Brain microvascular endothelial cell (primary cell): ENCODE measurements at places on chromosomes 7 and 10.

- DNase-seq = no peak
Measured at GRCh38 chr7:25255611-25256332, 27.5 kb upstream of the NPVF start.

- DNase-seq = no peak
Measured at GRCh38 chr7:73823257-73823656, 7.5 kb upstream of the CLDN4 start.

DNA sequence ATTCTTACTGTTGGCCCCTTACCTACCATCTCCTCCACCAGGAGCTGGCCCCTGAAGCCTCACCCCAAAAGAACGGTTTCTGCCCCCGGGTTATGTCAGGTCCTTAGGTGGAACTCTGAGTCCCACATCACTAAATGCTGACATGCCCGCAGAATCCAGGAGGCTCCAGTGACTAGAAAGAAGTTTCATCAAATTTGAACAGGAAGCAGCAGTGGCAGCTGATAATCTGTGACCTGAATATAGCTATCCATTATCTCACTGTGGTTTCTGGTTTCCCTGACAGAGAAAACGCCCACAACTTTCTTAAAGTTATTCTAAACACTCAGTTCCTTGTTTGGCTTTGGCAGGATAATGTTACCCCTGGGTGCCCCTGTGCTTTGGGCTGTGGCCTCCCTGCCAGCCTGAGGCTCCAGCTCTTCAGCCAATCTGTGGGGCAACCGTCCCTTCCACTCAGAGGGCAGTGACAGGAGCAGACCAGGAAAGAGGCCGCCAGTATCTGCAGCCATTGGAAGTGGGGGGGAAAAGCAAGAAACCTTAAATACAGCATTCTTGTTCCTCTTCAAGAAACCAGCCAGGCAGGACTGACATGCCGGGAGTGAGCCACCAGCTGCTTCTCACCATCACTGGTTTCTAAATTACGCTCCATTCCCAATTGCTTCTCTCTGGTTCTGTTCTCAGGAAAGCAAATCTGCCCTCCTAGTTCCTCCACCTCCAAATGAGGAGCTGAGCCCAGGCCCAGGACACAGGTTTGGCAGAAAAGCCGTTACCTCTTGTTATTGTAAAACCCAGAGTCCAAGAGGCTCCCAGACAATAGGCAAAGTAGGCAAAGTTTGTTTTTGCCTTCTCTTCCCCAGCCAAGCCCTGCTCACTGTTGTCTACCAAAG lies 41.2 kb upstream of the VCL start:
- DNase-seq = peak; percentile 27

GRCh38 chr10:14381475-14381874 lies 50.8 kb upstream of the FRMD4A start:
- DNase-seq = no peak

- DNase-seq = no peak
Measured at GRCh38 chr10:132163278-132163765, 23.4 kb upstream of the DPYSL4 start.

GRCh38 chr7:47795631-47796030 lies 152.6 kb downstream of the PKD1L1 start:
- DNase-seq = peak; percentile 75

- no peak for DNase-seq
Measured at GRCh38 chr10:49389361-49389933, 6.4 kb downstream of the DRGX start.

GRCh38 chr10:60797200-60797599 lies 18.9 kb downstream of the CDK1 start:
- DNase-seq = no peak

- no peak for DNase-seq
Measured at GRCh38 chr10:86940677-86941076, 16.7 kb downstream of the MMRN2 start.

GRCh38 chr7:115356139-115356746 lies 434.3 kb downstream of the MDFIC start:
- DNase-seq = no peak

DNA sequence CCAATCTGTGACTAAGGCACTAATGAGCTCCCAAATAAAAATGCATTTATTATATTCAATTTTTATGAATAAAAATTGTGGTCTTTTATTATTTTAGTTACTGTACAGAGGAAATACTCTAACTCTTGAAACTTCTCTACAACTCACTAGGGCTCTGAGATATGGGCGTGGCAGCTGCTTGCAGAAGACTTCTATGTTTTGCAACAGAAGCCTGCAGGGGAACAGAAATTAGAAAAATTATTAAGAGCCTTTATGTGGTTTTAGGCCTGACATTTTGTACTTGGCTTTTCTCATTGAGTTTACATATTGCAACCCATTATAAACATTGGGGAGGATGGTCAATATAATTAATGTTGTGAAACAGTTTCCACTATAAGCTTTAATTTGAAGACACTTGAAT lies 581.4 kb downstream of the TNS3 start:
- no peak for DNase-seq

DNA sequence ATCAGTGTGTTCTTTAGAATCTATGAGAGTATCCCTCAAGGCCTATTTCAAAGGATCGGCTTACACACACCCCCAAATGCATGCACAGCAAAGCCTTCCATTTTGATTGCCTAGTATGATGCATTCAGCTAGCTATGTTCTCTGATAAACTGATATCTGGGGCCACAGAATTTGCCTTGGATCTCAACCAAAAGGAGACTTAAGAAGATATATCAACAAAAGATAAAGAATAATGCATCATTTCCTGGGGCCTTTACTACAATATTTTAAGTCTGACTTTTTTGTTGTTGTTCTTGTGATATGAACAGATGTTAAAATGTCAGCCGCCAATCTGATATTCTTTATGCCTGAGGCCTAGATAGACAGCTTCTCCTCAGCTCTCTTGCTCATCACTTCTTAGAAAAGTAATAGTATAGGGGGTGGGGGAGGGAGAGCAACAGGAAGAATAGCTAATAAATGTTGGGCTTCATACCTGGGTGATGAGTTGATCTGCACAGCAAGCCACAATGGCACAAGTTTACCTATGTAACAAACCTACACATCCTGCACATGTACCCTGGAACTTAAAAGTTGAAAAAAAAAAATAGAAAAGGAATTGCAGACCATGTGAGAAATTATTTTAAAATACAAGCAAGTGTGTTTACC lies 792.9 kb upstream of the GHITM start:
- peak; percentile 39 for DNase-seq

DNA sequence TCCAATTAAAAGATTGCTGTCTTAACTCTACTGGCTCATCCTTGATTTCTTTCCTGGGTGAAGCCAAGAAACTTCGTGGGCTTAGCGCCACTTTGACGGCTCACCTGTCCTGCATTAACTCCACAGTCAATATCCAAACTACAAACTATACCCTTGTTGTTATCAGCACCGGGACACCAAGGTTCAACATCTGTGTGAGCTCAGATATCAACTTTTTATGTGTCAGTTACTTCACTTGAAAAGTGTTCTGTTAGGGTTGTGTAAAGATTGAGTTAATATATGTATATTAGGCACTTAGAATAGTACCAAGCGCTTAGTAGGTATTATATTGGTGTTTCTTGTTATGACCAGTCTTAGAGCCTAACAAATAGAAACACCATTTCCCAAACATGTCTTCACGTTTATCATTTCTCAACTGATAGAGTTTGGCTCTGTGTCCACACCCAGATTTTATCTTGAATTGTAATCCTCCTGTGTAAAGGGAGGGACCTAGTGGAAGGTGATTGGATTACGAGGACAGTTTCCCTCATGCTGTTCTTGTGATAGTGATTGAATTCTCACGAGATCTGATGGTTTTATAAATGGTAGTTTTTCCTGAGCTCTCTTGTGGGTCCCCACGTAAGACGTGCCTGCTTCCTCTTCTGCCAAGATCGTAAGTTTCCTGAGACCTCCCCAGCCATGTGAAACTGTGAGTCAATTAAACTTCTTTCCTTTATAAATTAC lies 19.0 kb upstream of the ST8SIA6 start:
- DNase-seq = no peak

DNA sequence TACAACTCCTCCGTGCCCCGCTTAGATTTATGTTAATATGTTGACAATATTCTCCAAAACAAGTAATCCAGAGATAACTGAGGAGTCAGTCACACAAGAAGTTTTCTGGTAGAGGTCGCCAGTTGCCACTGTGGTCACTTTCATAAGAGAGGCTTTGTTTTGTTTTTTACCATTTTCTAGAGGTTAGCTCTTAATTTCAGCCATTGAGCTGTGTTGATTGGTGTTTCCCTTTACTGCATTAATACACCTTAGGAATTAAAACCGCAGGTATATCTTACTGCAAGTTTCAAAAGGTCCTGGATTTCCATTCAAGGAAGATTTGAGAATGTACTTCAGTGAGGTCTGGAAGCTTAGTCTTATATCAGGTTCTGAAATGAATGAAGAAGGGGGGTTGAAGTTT lies 3.5 kb downstream of the BMI1 start:
- no peak for DNase-seq

GRCh38 chr10:22825841-22826240 lies 102.0 kb upstream of the ARMC3 start:
- no peak for DNase-seq

DNA sequence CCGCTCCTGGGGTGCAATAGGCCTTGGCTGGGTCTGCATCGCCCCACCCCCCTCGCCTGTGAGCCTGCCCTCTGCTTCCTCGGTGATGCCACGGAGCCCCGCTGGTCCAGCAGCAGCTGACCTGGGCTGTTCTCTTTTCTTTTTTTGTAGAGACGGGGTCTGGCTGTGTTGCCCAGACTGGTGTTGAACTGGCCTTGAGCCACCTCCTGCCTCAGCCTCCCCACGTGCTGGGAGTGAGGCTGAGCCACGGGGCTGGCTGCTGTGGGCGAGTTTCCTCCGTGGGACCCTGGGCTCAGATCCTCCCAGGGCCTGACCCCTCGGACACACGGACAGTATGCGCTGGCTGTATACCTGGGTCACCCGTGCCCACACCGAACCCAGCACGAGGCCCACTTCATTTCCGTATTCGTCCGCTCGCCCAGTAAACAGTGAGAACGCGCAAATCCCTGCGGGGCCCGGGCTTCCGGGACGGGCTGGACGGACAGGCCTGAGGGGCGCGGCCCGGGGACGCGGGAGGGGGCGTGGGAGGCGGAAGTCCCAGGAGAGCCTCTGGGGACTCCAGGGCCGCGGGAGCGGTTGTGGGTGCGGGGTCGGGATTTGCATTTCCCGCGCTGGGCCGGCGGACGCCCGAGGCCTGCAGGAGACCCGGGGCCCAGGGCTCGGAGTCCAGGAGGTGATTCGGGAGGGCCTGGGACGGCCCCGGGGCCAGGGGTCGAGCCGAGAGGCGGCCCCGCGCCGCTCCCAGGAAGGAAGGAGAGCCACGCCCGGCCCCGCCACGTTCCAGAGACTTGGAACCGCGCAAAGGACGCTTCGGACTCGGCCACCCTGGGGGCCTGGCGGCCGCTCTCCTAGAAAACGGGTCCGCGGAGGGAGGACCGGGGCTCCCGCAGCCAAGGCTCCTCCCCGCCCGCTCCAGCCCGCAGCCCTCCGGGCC lies 57.7 kb upstream of the DNAJB6 start:
- no peak for DNase-seq

GRCh38 chr10:85575441-85575840 lies 791.2 kb downstream of the GRID1 start:
- DNase-seq = no peak

DNA sequence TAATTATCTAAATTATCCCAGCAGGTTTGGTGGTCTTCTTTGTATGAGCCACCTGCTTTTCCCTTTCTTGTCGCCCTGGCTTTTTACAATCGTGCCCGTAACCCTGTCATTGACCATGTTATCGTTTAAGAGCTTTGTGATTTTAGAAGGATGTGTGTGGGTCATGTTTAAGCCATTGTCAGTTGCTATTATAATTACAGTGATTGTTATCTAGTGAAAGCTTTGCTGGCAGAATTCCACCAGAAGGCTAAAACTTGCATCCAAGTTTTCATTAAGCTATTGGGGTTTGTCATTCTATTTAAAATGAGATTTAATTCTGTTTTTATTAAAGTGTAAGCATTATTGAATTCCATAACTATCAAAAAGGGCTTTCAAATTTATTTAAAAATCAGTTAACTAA lies 354.2 kb upstream of the TMEM229A start:
- no peak for DNase-seq

DNA sequence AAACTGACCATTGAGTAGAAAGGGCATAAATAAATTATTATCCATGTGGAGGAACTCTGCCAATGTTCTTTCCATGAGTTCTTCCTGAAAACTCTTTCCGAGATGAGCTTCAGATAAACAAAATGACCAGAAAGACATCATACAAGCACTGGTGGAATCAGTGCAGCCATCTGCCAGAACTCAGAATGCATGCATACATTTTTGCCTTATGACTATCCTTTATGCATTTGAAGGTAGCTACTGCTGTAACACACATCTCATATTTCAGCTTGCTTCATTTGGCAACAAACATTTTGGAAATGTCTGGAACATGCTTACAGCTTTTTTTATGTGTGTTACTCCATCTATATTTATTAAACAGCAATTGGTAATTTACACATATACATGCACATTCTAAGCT lies 448.9 kb downstream of the PLXDC2 start:
- DNase-seq = no peak

DNA sequence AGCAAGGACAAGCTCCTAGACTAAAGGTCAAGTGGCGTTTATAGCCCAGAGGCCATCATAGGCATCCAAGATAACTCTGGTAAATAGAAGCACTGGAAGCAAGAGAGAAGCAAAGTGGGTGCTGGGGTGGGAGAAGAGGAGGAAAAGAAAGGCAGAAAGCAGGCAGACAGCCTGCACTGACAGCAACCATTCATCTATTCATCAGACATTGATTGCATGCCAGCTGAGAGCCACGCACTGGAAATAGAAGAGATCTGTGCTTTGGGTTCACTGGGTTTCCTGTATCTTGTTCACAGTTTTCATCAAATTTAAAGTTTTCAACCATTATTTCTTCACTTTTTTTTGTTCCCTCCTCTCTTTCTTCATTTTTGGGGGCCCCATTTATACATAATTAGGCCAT lies 4.7 kb upstream of the SLIT1 start:
- DNase-seq = no peak

DNA sequence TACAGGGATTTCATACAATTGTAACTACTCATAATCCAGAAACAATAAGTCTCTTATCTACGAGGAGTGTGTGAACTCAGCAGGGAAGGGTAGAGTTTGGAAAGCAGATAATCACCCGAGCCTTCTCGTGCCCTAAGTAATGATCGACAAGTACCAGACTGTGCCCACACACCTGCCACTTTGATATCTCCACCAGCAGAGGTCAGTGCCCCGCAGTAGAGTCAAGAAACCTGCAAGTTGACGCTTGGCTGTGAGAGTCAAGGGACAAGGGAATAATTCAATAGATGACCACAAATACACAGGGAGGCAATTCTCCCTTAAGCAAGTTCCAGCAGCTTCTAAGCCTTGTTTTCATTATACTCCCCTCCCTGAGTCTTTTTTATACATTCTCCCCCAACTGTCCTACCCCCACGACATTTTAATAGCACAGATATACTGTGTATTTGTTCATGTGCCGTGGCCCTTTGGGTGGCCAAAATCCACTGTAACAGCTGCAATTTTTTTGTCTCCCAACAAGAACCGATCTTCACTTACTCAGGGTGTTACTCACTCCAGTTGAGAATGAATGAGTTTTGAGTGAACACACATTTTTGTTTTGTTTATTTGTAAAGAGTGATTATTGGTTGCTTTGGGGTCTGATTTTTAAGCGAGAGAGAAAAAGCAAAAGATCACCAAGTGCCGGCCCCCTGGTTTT lies 106.9 kb upstream of the RHEB start:
- no peak for DNase-seq

GRCh38 chr7:139702811-139703486 lies 74.8 kb downstream of the HIPK2 start:
- no peak for DNase-seq

- DNase-seq = no peak
Measured at GRCh38 chr10:128063736-128064107, 62.5 kb downstream of the MKI67 start.
